ENCODE measurements at places on chromosomes 11 and 22. TPM values are rescaled to one million over a fixed set of nuclear protein-coding genes. Genes with fewer than 3 reads are reported as not detected.

DNA sequence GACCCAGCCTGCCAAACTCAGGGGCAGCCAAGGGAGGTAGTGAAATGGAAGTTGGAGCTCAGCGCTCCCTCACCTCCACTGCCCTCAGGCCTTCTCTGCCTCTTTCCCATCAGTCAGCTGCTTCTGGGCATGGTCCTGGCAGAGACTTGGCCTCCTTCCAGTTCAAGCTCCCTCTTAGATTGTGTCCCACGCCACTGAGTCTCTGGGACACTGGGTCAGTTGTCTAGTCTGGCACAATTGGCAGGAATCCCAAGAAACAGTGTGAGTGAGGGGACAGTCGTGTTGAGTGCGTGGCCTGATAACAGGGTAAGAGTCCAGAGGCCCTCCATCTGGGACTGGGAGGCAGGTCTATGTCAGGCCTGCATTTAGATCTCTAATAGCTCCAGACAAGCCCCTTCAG, 7.1 kb upstream of the SLC35E4 start:
- H3K27me3 ChIP-seq: no peaks in the 10 kb centered on the region
- H3K36me3 ChIP-seq: no peaks in the 10 kb centered on the region
- no peak for DNase-seq
- no peak overlapping the region for H3K4me3 ChIP-seq
- no peaks in the 10 kb centered on the region for H3K4me1 ChIP-seq

The TECTA gene
- polyA plus RNA-seq: 0.07 TPM

The CCDC88B gene
- 6.8 TPM for polyA plus RNA-seq

The CHRM1 gene
- polyA plus RNA-seq: not detected

The OR5D18 gene
- not detected for polyA plus RNA-seq

DNA sequence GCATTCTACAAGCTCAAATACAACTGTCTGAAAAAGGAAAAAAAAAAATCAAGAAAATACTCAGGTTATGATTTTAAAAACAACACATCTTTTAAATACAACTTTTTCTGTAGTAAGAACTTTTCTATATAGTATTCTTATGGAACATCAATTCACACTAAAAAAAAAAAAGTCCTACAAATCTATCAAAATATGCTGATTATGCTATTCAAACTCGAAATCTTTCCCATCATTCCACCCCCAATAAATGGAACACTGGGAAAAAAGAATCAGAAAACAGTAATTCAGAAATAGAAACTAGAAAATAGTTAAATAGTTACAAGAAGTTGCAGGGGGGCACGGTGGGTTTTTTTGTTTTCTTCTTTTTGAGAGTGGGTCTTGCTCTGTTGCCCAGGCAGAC, 77.4 kb downstream of the PICALM start:
- H3K36me3 ChIP-seq: peaks cover 19% of the 10 kb centered on the region
- no peaks in the 10 kb centered on the region for H3K4me1 ChIP-seq
- H3K27ac ChIP-seq: no peak overlapping the region
- no peaks in the 10 kb centered on the region for H3K27me3 ChIP-seq
- no peak overlapping the region for H3K4me3 ChIP-seq

- no peak overlapping the region for H3K4me3 ChIP-seq
- no peaks in the 10 kb centered on the region for H3K27me3 ChIP-seq
- no peak for DNase-seq
- H3K4me1 ChIP-seq: no peaks in the 10 kb centered on the region
- H3K27ac ChIP-seq: no peak overlapping the region
Observed at GRCh38 chr11:11731311-11732083, 109.7 kb upstream of the GALNT18 start.

Data from CD4-positive, alpha-beta memory T cell (primary cell).